ENCODE measurements at places on chromosomes 5 and 9.

GRCh38 chr9:14487547-14488185 lies 173.7 kb upstream of the NFIB start:
- no peak for DNase-seq

DNA sequence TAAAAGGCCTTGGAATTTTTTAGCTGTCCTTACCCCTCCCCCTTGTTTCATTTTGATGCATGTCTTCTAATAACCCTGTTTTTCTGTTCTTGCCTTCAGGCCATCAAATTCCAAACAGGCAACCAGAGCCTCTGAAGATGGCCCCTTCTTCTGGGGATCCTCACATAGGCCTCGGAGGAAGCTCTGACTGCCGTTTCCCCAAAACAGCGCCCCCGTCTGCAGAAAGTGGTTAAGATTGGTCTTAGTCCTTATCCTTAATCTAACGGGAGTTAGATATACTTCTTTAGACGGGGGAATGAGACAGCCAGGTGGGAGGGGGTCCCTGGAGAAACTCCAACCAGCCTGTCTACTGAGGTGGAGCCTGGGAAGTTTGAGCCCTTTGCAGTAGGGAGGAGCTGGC lies 226.3 kb upstream of the ZNF608 start:
- no peak for DNase-seq

- no peak for DNase-seq
Measured at GRCh38 chr9:96249746-96250145, 52.2 kb downstream of the HSD17B3 start.

DNA sequence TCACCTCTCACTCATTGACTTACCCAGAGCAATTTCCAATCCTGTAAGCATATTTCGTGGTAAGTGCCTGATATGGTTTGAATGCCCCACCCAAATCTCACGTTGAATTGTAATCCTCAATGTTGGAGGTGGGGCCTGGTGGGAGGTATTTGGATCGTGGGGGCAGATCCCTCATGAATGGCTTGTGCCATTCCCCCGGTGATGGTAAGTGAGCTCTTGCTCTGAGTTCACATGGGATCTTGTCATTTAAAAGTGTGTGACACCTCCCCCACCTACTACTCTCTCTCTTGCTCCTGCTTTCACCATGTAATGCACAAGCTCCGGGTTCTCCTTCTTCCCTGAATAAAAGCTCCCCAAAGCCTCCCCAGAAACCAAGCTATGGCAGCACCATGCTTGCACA lies 1165.5 kb downstream of the CDH12 start:
- no peak for DNase-seq

DNA sequence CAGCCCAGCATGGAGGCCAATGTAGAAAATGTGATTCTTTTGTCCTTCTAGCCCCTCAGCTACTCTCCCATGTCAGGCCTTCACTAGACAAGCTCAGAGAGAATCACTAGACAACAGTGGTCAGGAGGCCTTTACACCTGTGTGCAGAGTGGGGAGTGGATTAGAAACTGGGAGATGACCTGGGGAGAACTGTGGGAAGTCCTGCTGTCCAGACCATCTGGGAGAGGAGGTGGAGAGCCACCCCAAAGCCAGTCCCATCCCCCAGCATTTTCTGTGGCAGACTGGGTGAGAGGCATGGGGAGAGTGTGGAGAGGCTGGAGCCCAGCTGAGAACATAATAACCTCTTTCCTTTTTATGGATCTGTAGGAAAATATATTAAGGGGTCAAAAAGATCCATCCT lies 452.0 kb upstream of the DMAC1 start:
- no peak for DNase-seq

GRCh38 chr5:79124607-79125006 lies 13.0 kb downstream of the BHMT start:
- DNase-seq = no peak

DNA sequence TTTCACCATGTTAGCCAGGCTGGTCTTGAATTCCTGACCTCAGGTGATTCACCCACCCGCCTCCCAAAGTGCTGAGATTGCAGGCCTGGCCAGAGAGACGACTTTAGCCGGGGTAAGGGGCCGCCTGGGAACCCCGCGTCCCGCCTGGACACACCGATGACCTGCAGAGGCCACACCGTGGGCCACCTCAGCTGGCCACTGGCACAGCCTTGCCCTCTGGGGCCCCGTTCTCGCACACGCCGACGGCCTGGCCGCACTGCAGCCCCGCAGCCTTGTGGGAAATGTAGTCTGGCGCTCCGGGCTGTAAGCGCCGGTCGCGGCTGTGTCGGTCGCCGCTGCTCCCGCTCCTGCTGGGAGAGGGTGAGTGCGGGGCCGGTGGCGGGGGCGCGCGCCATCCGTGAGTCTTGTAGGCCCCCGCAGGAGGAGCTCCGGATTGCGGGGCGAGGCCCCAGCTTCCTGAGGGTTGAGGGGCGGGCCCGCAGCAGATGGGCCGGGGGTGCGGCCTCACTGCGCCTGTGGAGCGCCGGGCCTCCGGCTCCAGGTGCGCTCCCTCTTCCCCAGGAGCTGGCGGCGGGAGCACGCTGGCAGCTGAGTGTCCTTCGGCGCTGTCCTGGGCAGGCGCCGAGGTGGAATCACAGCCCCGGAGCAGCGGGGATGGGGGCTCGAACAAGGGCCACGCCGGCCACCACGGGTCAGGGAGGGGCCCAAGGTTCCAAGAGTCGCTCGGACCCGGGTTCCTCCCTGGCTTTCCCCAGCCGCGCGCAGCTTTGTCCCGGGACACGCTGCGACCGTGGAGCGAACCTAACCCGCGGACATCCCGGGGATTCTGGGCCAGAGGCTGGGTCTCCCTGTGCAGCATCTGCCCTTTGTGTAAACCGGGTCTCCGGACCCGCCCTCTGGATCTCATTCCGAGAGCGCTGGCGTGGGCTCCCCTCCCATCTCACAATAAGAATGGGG lies at the start of gene ZFP2:
TSS of gene ZFP2 (plus strand) at position 299 of the 957 bp plus-strand sequence. CDS start 35,401 bp downstream, outside the sequence.
- peak; percentile 26 for DNase-seq

DNA sequence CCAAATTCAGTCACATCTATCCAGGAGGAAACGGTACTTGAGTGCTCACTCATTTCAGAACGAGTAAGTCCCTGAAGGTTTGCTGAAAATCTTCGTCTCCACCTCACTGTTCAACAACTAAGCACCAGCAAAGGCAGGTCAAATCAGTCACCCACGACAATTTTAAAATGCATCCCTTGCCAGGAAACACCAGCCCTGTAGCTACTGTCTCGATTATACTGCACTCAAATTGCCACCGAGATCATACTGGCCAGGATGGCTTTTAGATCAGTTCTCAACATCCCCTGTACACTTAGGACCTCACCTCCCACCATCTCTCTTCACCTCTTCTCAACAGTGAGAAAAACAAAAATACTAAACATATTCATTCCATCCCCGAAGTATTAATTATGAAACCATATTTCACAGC lies 298.6 kb downstream of the AGTPBP1 start:
- no peak for DNase-seq

DNA sequence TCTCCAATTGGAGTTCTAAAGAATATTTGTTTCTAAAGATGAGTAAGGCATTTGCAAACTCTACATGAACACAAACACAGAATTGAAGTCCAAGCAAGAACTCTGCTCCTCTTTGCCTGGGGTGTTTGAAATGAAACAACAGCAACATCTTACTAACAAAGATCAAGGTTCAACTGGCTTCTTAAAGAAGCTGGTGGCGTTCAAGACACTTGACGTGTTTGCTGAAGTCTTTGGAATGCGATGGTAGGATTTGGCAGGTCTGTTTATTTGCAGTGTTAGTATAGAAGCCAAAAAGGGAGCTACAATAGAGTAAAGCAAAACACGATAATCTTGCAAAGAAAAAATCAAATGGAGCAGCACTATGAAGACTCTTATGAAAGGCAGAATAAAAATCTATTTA lies 94.9 kb downstream of the BASP1 start:
- DNase-seq = no peak

GRCh38 chr5:60332244-60333004 lies 367.5 kb downstream of the DEPDC1B start:
- no peak for DNase-seq

- DNase-seq = no peak
Measured at GRCh38 chr5:143222287-143223231, 180.9 kb downstream of the NR3C1 start.

GRCh38 chr5:132238169-132238744 lies 10.6 kb upstream of the P4HA2 start:
- DNase-seq = no peak

GRCh38 chr5:145661737-145662485 lies 173.2 kb downstream of the PRELID2 start:
- no peak for DNase-seq

DNA sequence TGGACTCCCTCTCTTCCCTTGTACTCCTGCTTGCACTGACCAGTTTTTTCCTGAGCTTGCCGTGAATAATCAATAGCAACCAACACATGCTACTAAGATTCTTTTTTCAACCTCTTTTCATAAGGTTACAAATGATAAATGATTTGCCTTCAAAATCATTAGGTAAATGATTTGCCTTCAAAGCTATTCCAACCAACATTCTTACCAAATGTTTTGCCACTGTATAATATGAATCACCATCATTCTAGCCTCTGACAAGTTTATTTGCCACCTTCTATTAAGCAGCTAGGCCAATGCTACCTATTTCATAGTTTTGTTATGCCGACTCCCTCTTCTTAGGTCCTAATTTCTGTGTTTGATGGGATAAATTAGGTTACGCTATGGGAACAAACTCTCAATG lies 385.1 kb downstream of the DTWD2 start:
- no peak for DNase-seq

GRCh38 chr5:102154291-102154690 lies 141.8 kb downstream of the SLCO4C1 start:
- DNase-seq = no peak
